Activated CD8-positive, alpha-beta T cell treated with anti-CD3 and anti-CD28 coated beads for 36 hours (primary cell): ENCODE measurements at places on chromosomes 12 and 14.

- DNase-seq: no peak
- H3K27ac ChIP-seq: no peak overlapping the region
- no peaks in the 10 kb centered on the region for H3K4me1 ChIP-seq
- no peaks in the 10 kb centered on the region for H3K36me3 ChIP-seq
These were observed 16.0 kb upstream of the EIF5 start for GRCh38 chr14:103317976-103318580.

- no peaks in the 10 kb centered on the region for H3K36me3 ChIP-seq
- peaks cover 53% of the 10 kb centered on the region for H3K4me1 ChIP-seq
These were observed 42.2 kb upstream of the ATP23 start for GRCh38 chr12:57899010-57899662.

- peaks cover 44% of the 10 kb centered on the region for H3K4me1 ChIP-seq
- no peaks in the 10 kb centered on the region for H3K27me3 ChIP-seq
- H3K4me3 ChIP-seq: no peak overlapping the region
- no peaks in the 10 kb centered on the region for H3K36me3 ChIP-seq
- DNase-seq: peak; percentile 65
These were observed 53.0 kb downstream of the IFNG-AS1 start for GRCh38 chr12:68042212-68042699.

GRCh38 chr14:52253503-52253902 lies 14.0 kb upstream of the PTGDR start:
- H3K27me3 ChIP-seq: no peaks in the 10 kb centered on the region
- H3K4me1 ChIP-seq: peaks cover 1% of the 10 kb centered on the region
- no peaks in the 10 kb centered on the region for H3K36me3 ChIP-seq

- H3K4me1 ChIP-seq: no peaks in the 10 kb centered on the region
- H3K36me3 ChIP-seq: no peaks in the 10 kb centered on the region
- H3K27me3 ChIP-seq: peaks cover 2% of the 10 kb centered on the region
- H3K4me3 ChIP-seq: no peak overlapping the region
These were observed 365.6 kb upstream of the TMPO start for GRCh38 chr12:98149691-98150210.

DNA sequence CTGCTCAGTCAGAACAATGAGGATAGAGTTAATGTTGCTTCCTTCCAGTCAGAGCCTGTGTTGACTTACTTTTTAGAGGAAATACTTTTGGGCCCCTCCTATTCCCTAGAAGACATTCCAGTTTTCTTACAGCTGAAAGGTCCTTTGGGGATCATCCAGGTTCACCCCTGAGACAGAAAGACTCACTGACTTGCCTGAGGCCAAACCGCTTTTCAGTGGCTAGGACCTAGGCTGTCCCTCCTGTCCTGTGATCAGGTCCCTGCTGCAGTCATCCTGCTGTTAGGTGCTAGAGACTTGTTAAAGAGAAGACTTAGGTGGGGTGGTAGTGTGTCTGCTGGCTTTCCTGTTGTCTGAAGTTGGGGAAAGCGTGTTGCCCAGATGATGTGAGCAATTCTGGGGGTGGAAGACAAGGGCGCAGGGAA lies 39.6 kb downstream of the SUSD6 start:
- H3K27ac ChIP-seq: peak overlapping the region; percentile 58
- H3K27me3 ChIP-seq: no peaks in the 10 kb centered on the region
- no peak for DNase-seq
- peaks cover 12% of the 10 kb centered on the region for H3K36me3 ChIP-seq
- H3K4me1 ChIP-seq: peaks cover 70% of the 10 kb centered on the region

GRCh38 chr12:99388671-99389195 lies 258.8 kb upstream of the GARIN6 start:
- no peaks in the 10 kb centered on the region for H3K4me1 ChIP-seq
- no peak for DNase-seq
- H3K27ac ChIP-seq: no peak overlapping the region
- no peak overlapping the region for H3K4me3 ChIP-seq
- H3K36me3 ChIP-seq: no peaks in the 10 kb centered on the region

- peaks cover 17% of the 10 kb centered on the region for H3K4me1 ChIP-seq
- no peak overlapping the region for H3K27ac ChIP-seq
- H3K4me3 ChIP-seq: no peak overlapping the region
- no peak for DNase-seq
- no peaks in the 10 kb centered on the region for H3K27me3 ChIP-seq
These were observed 25.1 kb downstream of the C12orf42 start for GRCh38 chr12:103470664-103471063.
